CD4-positive, alpha-beta T cell treated with Interleukin-10 for 1 hour (primary cell): ENCODE measurements at places on chromosomes 2 and 18.

DNA sequence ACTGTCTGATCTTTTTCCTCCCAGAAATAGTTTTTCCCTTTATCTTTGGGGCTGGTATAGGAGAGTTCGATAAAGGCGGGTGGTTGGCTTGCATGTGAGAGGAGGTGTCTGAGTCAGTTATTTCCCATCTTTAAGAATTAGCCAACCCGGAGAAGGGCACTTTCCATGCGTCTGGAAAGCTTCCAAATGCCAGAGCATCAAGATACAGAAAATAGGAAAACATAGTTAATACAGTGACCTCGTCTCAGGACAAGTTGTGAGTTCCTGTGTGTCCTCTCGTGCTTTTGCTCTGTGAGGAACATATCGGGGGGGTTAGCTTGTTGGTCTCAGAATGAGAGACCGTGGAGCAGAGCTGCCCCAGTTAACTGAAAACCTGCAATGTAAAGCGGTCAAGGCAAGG is 18.7 kb upstream of the PUM2 start:
- DNase-seq, result no peak

DNA sequence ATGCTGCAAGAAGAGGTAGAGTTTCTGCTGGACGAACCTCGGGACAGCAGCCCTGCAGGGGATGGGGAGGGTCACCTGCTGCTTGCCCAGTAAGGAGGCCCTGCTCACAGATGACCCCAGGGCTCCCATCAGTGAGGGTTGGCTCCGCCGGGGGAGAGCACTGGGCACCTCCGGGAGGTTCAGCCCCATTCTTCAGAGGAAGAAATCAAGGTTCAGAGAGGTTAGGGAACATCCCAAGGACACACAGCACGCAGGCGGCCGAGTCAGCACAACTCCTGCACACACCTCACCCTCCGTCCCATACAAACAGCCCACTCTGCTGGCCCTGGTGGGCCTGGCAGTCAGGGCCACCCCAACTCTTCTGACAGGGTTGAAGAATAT is 11.7 kb upstream of the CCDC74B start:
- no peak for DNase-seq

DNA sequence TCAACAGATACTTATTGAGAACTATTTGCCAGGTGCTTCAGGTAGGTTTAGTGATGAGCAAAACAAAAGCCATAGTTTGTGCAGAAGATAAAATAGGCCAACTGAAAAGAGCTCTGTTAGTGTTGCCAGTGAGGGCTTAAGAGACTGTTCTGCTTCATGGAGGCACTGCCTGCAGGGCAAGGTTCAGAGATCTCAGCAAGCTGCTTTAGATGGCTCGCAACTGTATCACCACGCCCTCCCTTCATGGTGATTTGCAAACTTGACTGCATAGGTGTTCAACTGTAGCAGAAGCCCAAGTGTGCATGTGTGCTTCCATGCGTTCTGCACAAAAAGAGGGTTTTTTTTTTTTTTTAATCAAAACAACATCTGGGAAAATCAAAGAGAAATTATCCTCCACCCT is 84.5 kb downstream of the RAPH1 start:
- DNase-seq, result no peak

DNA sequence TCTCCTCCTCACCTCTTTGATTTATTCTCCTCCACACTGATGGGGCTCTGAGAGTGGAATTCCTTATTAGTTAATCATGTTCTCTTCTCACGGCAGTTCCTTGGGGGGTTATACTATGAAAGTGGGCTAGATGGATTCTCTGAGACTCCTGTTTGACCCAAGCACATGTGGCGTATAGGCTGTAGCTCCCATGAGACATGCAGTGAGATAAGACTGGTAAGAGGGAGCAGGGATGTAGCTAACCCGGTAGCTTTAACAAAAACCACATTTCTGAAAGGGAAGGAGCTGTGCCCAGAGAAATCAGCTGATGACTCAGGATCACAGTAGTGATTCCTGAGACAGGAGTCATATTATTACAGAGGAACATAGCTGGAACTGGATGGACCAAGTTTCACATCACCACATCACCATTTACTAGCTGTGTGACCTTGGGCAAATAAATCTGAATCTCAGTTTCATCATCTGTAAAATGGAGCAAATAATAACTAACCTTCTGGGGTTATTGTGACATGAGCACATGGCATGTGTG is 82.9 kb downstream of the CRIM1 start:
- DNase-seq, result no peak

DNA sequence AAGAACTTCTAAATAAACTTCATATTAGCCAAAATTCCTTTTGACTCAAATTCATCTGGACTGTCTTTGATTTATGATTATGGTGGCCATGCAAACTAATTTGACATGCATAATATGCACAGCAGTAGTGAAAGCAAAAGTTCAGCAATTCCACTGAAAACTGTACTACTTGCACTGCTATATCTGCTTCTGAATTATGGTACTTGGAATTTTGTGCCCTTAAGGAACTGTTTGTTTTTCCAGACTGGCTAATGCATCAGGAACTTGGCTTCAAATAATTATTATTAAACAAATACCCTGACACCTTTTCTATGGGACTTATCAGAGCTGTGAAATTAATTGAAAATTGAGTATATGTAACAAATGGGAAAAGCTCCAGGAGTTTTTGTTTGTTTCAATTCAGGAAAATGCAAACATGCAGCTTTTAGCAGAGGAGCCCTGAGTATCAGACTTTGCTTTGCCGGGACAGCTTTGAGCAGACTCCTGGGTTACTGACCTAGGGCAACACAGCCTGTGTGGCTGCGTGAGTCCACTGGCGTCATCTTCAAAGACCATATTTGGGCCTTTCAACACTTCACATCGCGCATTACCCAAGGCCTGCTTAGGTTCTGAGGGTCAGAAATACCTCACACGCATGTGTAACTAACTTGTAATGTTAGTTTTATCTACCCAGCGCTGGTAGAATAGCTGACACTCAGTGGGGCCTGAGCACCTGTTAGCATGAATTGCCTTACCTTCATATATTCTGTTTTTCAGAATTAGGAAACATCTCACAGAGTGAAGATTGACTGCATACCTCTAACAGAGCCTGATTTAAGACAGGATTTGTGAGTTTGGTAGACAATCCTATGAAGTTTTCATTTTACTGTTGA is 35.4 kb downstream of the CFAP221 start:
- DNase-seq, result no peak

DNA sequence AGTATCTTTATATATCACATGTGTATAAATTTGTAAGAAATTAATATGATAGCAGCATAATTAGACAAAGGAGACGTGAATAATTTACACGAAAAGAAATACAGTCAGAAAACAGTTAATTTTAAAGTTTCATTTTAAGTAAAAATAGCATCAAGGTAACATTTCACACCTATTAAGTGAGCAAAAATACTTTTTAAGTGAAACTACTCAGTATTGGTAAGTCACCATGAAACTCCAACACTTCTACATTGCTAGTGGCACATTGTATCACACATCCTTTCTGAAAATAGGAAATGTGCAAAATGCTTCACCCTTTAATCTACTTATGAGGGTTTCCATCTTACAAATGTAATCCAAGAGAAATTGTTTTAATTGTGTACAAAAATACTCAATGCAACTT is 287.9 kb upstream of the EPAS1 start:
- no peak for DNase-seq

DNA sequence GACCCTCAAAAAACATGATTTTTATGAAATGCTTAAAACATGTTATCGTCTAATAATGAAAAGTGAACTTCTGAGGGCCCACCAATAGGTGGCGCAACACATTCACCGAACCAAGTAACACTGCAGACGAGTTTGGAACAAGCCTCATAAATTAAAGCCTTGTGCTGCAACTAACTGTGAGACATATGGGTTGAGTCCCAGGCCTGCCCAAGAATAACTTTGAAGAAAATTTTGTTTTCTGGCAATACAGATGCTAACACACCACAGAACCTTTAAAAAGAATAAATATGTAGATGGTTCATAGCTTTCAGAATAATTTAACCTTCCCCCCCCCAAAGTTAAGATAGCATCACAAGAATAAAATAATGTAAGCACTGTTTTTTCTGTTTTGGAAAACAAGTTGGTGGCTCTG is 285.9 kb downstream of the RNF144A start:
- peak; percentile 62 for DNase-seq

DNA sequence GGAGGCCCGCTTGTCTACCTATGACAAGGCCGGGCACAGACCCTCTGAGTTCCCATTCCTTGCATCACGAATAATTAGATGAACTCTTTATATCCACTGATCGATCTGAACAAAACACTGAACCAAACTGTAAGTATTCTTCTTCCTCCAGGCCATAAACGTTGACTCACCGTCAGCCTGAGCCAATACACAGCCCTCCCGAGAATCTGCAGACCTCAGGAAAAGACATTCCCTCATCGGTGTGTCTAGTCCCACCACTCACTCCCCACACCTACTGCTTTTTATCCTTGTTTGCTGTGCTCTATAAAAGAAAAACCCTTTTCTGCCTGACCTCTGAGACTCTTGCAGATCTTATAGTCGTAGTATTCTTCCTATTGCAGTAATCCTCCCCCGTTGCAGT is 41.0 kb downstream of the TMEM87B start:
- no peak for DNase-seq

DNA sequence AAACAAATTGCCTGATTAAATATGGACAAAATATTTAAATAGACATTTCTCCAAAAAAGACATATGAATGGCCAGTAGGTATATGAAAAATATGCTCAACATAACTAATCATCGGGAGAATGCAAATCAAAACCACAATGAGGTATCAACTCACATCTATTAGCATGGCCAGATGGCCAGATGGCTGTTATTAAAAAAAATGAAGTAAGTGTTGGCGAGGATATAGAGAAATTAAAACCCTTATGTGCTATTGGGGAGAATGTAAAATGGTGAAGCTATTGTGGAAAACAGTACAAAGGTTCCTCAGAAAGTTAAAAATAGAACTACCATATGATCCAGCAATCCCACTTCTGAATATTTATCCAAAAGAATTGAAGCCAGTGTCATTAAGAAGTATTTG is 272.3 kb upstream of the ZNF804A start:
- DNase-seq, result no peak

DNA sequence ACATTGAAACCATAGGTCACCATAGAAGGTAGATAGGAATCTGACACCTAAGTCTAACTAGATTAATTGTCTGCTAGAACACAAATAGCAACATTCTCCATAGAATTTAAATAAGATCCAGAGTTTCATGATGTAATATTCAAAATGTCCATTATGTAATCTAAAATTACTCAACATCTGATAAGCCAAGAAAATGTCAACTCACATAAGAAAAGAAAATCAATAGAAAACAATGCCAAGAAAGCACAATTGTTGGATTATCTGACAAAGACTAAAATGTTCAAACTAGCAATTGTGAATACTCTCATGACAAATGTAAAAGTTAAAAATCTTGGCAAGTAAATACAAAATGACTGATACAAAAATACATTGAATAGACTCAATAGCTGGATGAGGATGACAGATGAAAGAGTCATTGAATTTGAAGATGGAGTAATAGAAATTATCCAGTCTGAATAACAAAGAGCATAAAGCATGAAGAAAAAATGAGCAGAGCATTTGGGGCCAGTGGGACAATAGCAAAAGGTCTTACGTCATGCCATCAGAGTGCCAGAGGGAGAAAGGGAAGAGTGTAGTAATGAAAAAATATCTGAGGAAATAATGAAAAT is 358.6 kb downstream of the METTL4 start:
- no peak for DNase-seq

- no peak for DNase-seq
Measured at GRCh38 chr2:46980786-46981573, 65.4 kb upstream of the MCFD2 start.

DNA sequence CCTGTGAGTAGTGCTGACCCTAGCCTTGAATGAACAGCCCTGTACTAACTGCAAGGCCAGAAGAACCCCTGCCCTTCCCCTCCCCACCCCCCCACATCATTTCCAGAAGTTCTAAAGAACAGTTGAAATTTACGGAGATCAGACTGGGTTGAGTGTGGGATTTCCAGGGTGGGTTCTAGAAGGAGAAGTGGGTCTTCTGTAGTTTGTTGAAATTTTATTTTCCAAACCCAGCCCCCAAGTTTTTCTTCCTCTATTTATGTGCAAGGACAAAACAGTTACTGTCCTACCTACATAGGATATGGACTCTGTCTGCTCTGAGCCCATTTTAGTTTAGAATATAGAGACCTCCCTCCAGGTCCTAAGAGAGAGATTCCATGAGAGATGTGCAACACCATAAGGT is 26.3 kb upstream of the CASP10 start:
- DNase-seq, result no peak

- peak; percentile 53 for DNase-seq
Measured at GRCh38 chr2:100554798-100555407, 7.9 kb upstream of the PDCL3 start.

GRCh38 chr18:13394801-13395200 is 176.2 kb downstream of the LDLRAD4 start:
- no peak for DNase-seq

DNA sequence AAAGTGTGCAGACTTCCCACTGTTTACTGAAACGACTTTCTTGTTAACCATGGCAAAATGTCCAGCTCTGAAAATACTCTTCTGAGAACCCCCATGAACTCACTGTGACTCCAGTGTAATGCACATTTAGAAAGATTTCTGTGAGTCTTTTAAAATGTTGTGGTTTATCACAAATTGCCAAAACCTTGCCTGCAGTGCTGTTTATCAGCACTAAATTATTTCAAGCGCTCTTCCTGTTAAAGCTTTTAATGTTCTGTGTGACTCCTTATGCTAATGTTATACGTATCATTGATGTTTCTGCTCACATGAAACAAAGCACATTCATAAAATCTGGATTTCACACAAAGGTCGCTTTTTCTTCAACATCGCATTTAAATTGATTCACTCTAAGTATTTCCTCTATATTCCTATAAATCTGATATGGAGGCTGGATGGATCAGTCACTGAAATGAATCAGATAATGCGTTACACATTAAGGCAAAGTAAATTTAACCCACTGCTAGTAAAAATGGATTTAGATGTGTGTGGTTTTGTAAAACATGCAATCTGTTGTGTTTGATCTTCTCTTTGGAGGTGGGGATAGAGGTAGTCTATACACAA is 521.2 kb downstream of the NYAP2 start:
- DNase-seq, result no peak

DNA sequence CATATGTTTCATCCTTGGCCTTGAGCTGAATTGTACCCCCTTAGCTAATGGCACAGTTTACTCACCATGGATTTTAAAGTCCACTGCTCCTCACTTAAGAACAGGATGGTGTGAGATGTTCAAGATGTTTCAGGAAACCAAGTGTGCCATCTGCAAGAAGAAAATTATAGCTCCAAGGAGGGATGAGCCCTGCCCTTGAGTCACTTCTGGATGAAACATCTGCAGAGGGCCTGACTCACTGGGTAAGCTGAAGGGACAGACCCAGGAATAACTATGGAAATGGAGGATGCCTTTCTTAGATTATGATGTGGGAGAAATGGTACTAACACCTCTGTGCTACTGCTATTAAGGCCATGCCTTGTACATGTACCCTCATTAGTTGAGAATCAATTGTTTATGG is 6.4 kb downstream of the MARS2 start:
- no peak for DNase-seq

- DNase-seq, result no peak
Measured at GRCh38 chr18:47795434-47795814, 135.0 kb downstream of the SMAD2 start.

DNA sequence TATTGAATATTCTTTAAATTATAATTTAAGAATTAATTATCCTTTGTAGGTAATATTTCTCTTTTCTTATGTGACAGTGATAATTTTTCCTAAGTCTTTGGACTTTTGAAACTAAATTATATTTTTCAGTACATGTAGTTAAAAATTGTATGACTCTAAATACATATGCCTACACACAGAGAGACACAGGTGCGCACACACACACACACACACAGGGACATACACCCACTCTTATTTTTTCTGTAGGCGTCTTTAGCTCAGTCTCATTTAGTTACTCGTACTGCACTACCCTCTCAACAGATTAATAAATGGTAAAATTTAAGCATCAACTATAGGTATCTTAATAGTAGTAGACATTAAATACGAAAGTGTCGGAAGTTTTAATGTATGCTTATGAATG is 56.1 kb downstream of the ZNF236 start:
- DNase-seq, result no peak
